NCI-H1092 treated with DMSO at 0.1 percent for 48 hours (cell line): ENCODE measurements at places on chromosomes 2 and 18.
A peak's percentile ranks its signal among the peaks of the same experiment; 100 is the strongest.

- no peak for DNase-seq
Observed at GRCh38 chr18:77086034-77086433, 46.5 kb downstream of the MBP start.

DNA sequence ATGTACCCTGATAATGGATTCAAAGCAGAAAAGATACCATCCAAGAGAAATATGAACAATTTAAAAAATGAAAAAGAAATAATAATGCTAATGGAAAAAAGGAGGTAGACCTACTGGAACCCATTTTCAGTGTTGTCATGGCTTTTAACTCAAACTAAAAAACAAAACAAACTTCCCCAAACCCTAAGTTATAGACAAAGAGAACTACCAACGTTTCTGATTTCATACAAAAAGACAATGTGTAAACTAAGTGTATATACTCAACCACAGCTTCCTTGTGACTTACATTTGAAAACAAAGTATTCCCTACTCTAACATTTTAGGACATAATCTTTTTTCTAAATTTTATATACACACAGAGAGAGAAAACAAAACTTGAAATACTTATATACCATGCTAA lies 45.9 kb downstream of the ACVR1 start:
- DNase-seq = no peak

DNA sequence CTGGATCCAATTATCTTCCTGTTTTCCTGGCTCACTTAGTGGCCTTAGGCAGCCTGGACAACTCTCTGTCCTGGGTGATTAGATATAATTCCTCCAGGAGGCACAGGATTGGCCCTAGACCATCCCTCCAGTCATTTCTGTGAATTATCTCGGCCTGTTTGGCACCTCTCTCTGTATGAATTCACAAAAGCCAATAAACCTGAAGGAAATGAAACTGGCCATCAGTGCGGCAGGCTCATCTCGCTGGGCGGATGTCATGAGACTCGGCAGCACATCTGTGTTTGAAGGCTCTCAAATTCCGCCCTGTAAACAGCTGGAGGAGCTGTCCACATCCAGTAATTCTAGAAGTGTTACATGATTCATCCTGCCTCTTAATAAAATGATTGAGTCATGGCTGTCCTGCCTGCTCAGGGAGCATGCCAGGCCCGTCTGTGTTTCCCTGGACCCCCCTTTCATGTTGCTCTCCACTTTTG lies 38.6 kb downstream of the ACOXL start:
- peak; percentile 78 for DNase-seq

DNA sequence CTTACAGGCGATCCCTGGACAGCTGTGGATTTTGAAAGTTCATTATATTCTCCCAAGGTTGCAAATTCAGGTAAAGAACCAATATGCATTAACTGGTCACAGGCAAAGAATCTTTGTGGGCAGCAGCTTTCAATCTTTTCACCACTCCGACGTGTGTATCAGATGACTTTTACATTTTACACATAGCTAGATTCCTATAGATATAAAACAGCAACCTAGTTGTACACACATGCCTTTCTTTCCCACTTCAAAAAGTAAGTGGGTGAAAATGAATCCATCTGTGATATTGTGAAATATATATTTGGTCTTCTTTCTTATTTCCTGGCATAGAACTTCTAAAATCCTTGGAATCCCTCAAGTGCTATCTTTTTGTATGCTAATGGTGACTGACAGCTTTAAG lies 72.5 kb downstream of the SCG2 start:
- no peak for DNase-seq

GRCh38 chr2:1673160-1673944 lies 71.0 kb downstream of the PXDN start:
- no peak for DNase-seq

GRCh38 chr2:148568597-148568996 lies 76.0 kb upstream of the EPC2 start:
- no peak for DNase-seq

- no peak for DNase-seq
Observed at GRCh38 chr2:212665948-212666347, 127.3 kb upstream of the ERBB4 start.

DNA sequence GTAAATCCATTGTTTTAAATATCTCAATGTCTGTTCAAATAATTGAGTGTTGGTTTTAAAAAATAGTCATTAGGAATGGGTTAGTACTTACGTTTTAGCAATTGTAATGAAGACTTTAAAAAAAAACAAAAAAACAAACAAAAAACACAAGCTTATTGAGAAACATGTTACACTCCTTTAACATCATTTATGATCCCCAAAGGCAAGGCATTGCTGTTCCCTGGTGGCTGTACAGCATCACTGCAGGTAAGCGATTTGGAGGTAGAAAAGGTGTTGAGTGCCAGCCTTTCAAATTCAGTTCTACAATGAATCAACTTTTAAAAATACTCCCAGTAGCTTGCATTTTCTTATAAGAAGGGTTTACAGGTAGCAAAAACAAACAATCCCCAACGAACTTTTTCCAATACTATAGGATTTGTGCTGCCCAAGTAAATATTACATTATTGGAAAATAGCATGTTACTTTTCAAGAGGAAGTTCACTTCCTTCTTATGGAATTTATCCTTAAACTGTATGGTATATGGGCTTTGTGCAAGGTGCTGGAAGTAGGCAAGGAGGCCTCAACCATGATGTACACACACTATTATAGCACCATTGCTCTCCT lies 27.5 kb downstream of the CNRIP1 start:
- peak; percentile 12 for DNase-seq

GRCh38 chr2:136334967-136335366 lies 217.0 kb upstream of the CXCR4 start:
- DNase-seq = no peak

DNA sequence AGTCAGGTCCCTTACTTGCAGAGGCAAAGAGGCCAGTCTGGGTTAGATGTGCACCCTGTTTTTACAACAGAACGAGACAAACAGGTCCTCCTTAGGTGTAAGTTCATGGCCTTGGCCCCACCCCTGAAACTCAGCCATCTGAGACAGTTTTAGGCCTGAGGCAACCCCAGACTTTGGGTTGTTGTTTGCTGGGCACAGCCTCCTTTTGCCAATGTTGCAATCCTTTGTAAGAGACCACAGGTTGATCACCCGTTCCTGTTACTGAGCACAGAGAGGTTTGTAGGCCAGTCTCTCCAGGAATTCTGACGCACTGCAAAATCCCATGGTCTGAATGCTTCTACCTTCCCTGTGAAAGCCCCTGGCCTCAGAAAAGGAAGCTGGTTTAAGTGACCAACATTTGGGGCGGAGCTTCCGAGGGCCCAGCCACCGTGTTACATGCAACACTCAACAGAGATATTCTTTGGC lies 15.5 kb upstream of the IL1RN start:
- no peak for DNase-seq

DNA sequence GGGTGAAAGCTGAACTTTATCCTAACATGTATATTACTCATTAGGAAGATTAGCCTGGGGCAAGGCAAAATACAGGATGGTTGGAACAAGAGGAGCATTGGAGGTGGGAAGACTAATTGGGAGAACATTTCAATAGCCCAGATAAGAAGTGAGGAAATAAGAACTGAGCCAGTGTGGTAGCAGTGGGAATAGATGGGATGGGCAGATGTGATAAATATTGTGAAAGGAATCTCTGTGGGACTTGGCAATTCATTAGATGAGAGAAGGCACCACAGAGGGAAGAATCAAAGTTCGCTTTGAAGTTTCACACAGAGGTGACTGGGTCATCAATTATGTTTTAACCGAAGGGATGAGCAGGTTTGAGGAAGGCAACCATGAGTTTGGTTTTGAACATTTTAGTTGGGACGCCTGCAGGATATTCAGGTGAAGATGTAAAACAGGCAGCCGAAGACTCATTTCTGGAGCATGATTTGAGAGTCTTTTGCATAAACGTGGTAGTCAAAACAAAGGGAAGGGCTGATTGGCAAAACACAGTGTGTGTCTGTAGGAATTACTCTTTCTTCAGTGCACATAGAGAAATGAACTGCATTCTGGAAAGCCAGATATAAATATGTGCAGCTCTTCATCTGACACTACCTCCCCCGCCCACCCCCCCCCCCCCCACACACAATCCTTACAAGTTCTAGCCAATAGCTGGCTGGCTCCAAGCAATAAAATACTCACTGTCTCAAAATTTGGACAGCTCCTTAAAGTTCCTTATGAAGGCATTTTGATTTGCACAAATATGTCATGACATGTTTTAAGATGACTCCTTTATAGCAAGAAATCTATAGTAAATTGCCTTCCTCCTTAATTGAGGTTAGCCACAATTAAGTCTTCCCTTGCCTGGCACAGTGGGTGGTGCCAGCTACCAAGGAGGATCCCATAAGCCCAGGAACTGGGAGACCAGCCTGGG lies 1.9 kb upstream of the SLC1A4 start:
- DNase-seq = no peak

GRCh38 chr2:11677136-11678055 lies 7.4 kb upstream of the NTSR2 start:
- DNase-seq = no peak

DNA sequence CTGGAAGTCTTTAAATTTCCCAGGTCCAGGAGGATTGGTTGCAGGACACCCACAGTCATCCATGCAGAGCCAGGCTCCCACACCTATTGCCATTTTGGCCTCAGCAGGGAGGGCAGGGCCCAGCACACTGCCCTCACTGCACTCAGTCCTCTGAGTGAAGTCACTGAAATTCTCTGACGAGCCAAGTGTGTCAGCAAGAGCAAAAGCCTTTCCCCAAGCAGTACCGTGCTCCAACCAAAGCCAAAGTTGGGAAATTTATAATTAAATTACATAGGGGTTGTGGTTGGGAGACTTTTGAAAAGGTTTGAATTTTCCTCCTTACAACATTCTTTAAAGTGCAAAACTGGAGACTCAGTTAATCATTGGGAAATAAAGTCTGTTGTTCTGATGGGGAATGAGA lies 98.5 kb upstream of the CD226 start:
- no peak for DNase-seq
